ENCODE measurements at places on chromosomes 12 and 14.

DNA sequence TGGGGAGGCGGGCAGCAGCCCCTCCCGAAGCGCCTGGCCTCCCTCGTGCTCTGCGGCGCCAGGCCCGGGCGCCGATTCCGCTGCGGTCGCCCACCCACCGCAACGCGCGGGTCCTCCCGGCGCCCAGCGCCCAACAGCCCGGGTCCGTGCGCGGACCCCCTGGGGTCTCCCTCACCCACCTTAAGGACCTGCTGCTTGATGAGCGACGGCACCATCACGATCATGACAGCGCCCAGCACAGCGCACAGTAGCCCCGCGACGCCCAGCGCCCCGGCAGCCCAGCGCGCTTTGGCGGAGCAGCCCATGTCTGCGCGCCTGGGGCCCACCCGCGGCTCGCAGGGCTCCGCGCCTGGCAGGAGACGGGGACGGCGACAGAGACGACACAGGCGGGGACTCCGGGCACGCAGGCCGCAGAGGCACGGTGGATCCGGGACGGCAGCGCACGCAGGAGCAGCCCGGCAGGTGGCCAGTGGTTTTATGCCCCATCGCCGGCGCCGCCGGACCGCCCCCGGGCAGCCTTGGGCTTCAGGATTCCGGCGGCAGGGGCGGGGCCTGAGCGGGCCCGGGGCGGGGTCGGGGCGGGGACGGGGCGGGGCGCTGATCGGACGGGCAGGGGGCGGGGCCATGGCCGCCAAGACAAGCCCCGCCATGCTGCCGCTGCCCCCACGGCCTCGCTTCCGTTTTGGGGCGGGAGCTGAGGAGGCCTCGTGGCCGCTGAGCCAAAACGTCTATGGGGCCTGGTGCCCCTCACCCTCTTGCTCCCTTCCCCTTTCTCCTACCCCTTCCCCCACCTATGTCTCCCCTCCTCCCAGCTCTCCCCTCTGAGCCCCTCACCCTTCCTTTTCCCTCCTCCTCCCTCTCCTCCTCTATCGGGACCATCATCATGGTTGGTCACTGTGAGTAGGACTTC, at the start of gene SCARB1:
Gene SCARB1, minus strand, starts transcription at position 449 of the 910 bp plus-strand sequence. Its CDS starts 144 bp downstream, at position 305.
- DNase-seq = peak; percentile 85

GRCh38 chr12:108309674-108310312, 29.3 kb downstream of the CMKLR1 start:
- no peak for DNase-seq

GRCh38 chr14:26851793-26852192, 254.0 kb upstream of the NOVA1 start:
- DNase-seq = no peak

GRCh38 chr14:73237219-73237785, at the start of gene PAPLN:
Gene PAPLN (plus strand): TSS chr14:73237506. CDS start chr14:73239779, 2,273 bp downstream.
- no peak for DNase-seq

GRCh38 chr14:78227248-78228077, 57.3 kb downstream of the NRXN3 start:
- DNase-seq = no peak

DNA sequence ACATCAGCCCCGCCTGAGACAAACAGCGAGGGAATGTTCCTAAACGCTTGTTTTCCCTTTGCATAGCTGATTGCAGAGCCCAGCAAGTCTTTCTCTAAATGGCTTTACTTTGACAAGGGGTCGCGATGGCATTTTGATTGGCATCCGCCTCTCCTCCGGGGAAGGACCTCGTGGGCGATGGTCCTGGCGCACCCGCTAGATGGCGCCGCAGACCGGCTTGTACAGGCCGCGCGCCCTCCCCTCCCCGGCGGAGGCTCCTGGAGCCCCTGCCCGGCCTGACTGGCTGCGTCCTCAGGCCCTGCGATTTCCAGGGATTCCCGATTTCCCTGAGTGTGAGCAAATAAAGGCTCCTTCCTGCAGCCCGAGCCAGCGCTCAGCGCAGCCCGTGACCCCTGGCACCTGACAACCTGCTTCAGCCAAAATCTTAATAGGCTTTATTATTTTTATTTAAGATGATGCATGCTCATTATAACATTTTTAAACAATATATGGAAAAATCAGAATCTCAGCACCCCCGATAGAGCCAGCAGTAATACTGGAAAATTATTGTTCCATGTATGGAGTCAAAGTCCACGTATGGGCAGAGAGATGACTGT, 468.3 kb downstream of the AACS start:
- DNase-seq = no peak

GRCh38 chr14:94769391-94770250, at the start of gene GSC:
Gene GSC (minus strand): TSS chr14:94770113. CDS start chr14:94770015, 98 bp downstream.
- no peak for DNase-seq

DNA sequence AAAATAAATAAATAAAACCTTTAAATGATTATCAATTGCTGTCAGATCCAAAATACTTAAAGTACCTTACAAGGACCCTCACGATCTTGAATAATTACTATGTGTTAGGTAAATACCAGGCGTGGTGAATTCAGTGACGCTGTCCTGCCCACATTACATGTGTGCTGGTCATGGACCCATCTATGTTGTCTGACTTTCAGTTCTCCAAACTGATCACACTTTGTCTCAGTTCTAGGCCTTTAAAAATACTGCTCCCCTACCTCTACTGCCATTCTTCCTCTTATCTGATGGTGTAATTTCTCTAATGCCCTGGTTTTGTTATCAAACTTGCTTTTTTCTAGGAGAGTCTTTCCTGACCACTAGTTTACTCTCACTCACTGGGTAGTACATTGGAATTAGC, 520.7 kb downstream of the TRHDE start:
- no peak for DNase-seq

- DNase-seq = no peak
Measured at GRCh38 chr14:30312214-30312613, 246.7 kb upstream of the G2E3 start.

- DNase-seq = no peak
Measured at GRCh38 chr12:107448198-107448597, 237.4 kb upstream of the PWP1 start.

- no peak for DNase-seq
Measured at GRCh38 chr14:102037686-102038085, 49.2 kb downstream of the HSP90AA1 start.

GRCh38 chr14:86055512-86056075, 525.6 kb downstream of the FLRT2 start:
- DNase-seq = no peak

- no peak for DNase-seq
Measured at GRCh38 chr14:75827331-75827730, 154.5 kb downstream of the TGFB3 start.

GRCh38 chr14:99185436-99186068, 86.4 kb downstream of the BCL11B start:
- DNase-seq = peak; percentile 38

GRCh38 chr12:31259136-31259886, 66.6 kb downstream of the SINHCAF start:
- DNase-seq = no peak

GRCh38 chr14:23657959-23658470, 21.9 kb downstream of the DHRS2 start:
- DNase-seq = no peak

- no peak for DNase-seq
Measured at GRCh38 chr12:94973221-94973620, 30.3 kb downstream of the NDUFA12 start.

- DNase-seq = peak; percentile 53
Measured at GRCh38 chr12:93441081-93441616, 598 bp downstream of the UBE2N start.

DNA sequence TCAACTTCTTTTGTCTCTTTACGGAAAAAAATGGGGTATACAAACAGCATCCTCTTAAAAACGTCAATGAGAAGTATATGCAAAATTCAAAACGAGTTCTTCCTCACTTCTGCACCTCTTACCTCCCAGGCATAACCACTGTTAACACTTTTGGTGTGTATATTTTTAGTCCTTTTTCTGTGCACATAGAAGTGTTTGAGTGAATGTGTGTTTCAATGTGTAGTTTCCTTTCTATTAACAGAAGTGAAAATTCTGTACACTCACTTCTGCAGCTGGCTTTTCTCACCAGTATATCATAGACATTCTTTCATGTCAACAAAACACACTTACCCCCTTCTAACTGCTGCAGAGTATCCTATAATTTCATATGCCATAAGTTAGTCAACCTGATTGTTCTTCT, 5.4 kb downstream of the UBR7 start:
- DNase-seq = no peak

DNA sequence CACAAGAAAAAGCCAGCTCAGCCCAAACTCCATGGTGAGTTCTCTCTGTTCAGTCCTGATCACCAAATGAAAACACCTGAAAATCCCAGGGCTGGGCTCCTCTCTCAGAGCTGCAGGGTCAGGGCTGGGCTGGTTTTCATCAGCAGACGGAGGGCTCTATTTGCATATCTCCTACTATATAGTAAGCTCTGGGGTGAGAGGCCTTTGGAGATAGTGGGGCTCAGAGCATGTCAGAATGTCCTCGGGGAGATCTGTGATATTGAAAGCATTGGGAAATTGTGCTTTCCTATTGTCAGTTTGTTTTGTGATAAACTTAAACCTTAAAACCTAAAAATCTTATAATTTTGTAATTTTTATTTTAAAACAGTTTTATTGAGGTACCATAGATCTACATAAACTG, 742.6 kb downstream of the TMEM121 start:
- no peak for DNase-seq

DNA sequence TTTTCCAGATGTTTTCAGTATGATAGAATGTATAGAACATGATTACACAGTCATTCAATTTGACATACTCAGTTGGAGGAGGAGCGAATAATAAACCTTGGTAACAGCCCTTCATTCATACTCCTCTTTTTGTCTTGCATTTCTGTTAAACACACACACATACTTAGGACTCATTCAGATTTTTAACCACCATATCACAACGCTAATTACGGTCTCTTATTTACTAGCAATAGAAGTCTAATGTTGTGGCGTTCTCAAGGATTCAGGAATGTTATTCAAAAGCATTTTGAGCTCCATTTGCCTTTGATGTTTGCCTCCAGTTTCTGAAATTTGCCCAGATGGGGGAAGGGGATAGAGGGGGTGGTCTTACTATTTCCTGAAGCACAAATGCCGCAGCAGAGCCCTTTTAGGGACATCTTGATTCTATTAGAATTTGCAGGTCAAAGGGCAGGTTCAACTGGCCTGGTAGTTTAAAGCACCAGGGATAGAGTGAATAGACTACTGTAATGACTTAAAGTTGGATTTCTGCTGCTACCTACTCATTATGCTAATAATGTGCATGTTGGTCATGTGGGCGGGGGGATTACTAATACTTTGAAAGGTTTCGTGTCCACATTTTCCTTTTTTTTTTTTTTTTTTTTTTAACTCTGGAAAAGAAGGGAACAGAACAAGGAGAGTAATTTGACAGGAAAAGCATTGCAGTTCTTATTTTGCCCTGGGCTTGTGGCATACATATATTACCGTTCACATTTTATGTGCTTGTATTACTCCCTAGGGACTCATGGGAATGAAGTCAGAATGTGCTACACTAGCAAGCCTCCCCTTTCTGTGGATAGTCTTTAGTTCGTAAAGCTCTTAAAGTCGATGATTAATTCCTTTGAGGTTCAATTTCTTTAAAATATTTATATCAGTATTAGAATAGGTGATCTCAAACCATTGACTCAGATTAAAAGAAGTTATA, 226.8 kb downstream of the FBXL14 start:
- no peak for DNase-seq

DNA sequence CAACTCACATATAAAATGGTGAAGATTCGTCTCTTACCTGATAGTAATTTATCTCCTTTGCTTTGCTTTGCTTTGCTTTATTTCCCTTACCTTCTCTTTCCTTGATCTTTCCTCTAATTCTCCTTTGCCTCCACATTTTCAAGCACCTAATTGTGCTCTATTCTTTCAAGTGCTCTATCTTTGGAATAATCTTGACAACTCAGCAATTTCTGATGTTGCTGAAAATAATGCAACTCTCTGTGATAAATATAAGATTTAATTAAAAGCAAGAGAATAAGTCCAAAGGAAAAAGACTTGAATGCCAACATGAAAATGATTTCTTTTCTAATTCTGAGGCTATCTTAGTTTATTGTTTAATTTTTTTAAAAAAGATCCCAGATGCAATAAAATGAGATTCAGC, 139.5 kb upstream of the SYT1 start:
- no peak for DNase-seq

DNA sequence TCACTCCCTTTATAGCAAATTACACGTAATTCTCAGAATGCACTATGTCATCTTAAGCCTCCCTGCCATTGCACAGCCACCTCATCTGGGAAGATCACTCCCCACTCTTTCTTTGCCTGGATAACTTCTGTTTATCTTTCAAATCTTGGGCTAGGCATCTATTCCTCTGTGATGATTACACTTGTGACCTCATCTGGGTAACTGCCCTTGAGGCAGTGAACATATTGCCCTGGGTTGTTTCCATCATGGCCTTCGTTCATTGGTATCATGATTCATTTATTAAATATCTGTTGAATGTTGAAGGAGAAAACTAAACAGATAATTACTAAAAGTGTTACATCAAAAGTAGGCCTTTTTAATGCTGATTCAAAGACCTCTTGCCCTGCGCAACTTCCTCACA, 26.2 kb upstream of the PDE3A start:
- DNase-seq = no peak

Data from CD4-positive, alpha-beta T cell treated with Interleukin-17A for 4 hours (primary cell).